ENCODE measurements at places on chromosomes 3 and 15.

DNA sequence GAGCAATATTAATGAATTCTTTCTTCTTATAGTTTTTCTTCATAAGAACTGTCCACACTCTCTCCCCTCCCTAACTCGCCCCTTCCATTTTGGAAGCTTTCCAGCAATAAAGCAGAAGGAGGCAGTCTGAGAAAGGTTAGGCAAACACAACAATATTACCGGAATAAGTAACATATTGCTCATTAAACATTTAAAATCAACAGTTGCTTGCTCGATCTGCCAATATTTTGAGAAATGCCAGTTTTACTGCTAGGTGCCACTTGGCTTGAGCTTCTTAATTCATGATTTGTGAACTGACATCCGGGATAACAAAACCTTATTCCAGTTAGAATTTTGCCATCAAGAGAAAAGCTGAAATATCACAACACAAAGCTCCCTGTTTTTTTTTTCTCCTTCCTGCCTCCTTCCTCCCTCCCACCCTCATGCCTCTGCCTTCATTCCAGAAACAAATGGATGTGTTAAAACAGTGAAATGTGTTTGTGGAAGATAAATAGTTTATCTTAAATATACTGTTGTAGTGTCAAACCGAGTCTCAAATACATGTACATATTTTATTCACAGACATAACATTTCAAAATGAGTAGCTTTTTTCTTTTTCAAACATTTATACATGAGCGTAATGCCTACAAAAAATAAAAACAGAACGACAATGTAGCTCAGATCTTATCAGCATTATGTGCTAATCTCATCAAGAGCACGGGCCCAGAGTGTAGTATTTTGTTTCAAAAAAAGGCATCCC lies 253.7 kb downstream of the GAP43 start:
- DNase-seq = no peak

- DNase-seq = no peak
These were observed 760.4 kb downstream of the ZPLD1 start for GRCh38 chr3:103195216-103195615.

DNA sequence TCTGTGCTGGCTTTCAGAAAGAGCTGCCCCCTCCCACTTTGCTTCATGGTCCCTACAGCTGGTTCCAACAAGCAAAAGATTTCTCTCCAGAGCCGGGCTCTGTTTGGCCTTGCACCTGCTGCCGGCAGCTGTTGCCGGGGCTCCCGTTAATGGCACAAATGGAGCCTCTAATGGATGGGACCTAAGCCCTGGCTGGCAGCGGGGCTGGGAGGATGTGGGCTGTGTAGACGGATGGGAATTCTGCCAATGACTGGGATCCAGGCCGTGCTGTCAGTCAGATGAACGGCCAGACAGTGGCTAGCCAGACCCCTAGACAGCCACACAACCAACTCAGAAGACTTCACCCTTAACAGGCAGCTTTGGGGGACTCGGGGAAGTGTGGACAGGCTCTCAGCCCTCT lies 88.0 kb downstream of the RPLP1 start:
- DNase-seq = no peak

DNA sequence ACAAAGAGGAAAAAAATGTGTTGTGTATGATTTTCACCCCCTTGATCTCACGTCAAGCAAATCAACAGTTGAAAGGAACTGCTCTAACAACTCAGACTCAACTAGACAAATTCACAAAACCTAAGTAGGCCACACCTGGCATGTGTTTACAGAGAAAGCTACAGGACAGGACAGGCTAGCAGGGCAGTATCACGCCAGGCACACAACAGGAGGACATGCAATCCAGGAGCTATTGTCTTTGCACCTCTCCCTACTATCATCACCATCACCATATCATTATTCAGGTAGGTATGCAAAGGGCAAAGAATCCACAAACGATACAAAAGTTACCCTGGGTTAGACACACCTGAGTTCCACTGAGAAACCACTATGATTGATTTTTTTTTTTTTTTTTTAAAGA lies 86.4 kb downstream of the TBL1XR1 start:
- no peak for DNase-seq

DNA sequence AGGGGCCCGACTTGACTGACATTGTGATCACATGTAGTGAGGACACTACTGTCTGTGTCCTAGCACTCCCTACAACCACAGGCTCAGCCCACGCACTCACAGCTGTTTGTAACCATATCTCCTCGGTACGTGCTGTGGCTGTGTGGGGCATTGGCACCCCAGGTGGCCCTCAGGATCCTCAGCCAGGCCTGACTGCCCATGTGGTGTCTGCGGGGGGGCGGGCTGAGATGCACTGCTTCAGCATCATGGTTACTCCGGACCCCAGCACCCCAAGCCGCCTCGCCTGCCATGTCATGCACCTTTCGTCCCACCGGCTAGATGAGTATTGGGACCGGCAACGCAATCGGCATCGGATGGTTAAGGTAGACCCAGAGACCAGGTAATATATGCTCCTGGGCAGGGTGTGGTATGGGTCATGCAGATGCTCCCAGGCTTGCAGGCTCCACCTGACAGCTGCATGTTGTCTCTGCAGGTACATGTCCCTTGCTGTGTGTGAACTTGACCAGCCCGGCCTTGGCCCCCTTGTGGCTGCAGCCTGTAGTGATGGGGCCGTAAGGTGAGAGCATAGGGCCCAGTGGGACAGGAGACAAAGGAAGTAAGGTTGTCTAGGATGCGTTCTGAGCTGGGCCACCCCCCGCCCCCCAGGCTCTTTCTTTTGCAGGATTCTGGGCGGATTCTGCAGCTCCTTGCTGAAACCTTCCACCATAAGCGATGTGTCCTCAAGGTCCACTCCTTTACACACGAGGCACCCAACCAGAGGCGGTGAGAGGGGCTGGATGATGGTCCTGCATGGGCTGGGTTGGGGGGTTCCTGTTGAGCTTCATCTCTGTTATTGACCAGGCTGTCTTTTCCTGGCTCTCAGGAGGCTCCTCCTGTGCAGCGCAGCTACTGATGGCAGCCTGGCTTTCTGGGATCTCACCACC lies 4.4 kb downstream of the DALRD3 start:
- no peak for DNase-seq

DNA sequence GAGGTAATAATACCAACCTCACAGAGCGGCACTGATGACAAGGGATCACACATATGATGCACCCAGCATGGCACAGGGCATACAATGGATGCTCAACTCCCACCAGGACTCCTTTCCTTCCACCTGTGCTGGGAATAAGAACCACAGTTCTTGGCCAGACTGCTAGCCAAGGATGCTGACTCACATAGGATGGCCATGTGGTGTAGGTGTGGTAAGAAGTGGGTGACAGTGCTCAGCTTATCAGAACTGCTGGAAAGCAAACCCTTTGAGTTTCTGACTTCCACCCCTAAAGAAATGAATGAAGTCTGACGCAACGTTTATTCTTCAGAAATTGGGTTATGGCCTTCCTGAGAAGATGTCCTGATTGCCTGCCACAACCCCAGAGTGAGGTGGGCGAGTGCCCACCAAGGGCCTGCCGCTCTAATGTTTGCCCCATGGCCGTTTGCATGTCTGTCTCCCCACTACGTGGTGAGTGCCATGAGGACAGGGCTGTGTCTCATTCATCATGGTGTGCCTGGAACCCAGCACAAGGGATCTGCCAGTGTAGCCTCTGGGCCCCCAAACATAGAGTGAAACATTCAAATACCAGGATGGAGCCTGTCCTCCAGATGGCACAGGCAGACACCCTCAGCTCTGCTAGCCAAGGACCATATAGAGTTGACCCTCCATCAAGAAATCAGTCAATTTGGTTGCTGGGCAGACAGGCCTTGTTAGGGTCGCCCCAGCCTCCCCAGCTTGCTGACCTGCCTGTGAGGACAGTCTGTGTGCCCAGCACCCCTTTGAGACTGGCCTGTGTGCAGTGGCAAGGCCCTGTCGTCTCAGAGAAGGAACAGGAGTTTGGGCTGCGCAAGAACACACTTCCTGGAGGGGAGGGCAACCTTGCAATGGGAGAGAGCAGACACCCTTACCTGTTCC lies 57.6 kb upstream of the SLCO2A1 start:
- DNase-seq = no peak

DNA sequence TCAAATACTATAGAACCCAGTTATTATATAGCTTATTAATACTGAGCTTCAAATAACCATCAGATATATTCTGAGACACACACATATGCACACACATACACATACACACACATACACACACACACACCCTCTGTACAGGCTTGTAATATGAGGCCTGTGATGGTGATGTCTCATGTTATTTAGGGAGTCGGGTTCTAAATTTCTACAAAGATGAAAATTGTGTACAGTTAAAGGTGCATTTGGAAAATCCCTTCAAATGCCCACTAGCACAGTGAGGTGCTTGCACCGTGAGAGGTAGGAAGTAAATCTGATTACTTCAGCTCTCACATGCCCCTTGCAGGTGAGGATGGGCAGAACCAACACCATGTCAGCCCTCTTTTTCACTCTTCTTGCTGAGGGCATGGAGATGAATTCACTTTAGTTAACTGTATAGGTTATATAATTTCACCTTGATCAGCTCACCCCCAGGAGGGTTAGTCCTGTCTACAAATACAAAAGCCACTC lies 294.5 kb upstream of the PROK2 start:
- no peak for DNase-seq

DNA sequence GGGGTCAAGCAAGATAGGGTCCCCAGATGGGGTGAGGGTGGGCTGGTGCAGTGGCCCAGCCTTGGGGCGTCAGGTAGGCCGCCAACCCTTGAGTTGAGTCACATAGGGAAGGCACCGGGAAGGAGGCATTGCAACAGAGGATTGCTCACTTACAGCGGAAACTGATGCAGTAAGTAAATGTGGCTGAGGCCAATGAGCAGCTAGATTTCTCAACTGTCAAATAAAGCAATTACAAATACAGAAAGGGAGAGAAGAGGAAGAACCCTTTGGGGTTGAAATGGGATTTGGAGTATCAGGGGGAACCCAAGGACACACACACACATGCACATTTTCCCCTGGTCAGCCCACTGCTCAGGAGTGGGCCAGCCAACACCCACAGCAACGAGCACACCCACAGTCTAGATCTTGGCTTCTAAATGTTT lies 44.0 kb downstream of the CHSY1 start:
- DNase-seq = no peak
